ENCODE measurements at places on chromosomes 16 and 17.

DNA sequence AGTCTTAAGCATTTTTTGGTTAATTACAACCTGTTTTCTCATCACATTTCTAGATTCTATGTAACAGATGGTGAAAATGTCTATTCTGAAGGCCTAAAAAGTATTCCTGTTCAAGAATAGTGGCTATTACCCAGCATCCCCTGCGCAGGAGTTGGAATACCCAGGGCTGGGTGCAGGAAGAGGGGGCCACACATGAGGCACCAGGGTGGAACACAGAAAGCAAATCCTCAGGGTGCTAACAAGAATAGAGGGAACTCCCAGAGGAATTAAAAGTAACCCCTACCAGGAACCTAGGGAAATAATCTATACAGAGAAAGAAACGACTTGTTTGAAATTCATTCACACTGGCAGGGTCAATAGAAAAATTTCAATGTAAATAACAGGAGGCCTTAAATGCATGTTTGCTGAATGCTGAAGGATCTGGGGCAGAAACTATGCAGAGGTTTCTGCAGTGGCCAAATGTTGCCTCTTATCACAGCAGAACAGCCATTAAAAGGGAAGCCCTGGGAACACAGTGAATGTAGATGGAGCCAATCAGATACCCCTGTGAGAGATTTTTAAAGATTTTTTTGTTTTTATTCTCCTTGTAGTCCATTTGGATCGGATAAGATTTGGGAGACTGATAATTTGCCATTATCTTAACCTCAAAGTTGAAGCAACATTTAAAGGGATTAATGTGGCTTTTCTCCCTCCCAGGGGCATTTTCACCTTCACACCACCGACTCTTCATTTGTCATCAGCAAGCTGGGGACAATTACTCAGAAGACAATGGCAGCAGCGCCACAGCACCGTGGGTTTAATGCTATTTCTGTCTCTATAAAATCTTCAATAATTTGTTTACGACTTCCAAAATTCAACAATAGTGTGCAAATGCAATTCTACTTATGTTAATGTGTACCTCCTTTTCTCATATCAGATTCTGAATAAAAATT is 196.0 kb upstream of the PSMD7 start:
- DNase-seq, result no peak

GRCh38 chr17:80265205-80266068 is 4.8 kb downstream of the RNF213 start:
- no peak for DNase-seq

- peak; percentile 22 for DNase-seq
Measured at GRCh38 chr16:21600031-21600773, 825 bp downstream of the METTL9 start.

DNA sequence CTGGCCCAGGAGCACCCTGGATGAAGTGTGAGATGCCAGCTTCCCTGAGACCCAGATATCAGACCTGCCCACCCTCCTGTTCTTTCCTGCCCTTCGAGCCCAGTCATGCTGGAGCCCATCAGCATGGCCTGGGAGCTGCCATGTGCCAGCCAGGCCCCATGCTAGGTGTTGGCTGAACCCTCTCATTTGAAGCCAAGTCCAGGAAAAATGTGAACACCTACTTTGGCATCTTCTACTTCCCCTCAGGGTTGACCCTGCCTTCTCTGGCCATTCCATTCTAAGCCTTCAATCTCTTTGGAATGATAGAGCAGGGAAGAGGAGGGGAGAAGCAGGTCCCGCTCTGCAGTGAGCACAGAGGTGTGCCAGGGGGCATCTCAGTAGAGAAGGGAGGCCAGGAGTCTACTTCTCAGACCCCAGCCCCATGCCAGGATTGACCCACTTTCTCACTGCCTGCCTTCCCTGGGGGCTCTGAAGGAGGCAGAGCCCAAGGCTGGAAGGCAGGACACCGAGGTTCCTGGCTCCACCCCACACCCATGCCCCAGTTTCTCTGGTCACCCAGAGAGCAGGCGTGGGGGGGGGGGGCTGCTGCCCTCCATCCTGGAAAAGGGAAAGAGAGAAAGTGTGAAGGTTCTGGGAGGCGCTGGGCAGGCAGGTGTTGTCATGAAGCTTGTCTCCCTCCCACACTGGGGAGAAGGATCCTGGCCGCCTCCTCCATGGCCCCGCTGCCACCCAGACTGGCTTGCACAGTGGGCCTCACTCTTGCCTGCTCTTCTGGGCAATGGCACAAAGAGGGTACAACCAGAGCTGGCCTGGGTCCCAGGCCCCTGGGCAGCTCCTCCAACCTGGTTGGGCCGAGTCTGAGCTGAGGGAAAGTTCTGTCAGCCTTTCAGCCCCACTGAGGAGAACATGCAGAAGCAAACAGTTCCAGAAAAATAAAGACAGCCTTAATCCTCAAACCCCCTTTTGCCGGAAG is 9.3 kb downstream of the HDAC5 start:
- DNase-seq, result no peak

GRCh38 chr17:45782889-45783592 is 1.1 kb upstream of the CRHR1 start:
- no peak for DNase-seq

GRCh38 chr17:72606656-72607055 is 485.8 kb downstream of the SLC39A11 start:
- DNase-seq, result no peak

- no peak for DNase-seq
Measured at GRCh38 chr17:2027528-2028233, 2.3 kb upstream of the DPH1 start.

GRCh38 chr16:87960852-87961251 is 9.6 kb downstream of the BANP start:
- peak; percentile 44 for DNase-seq

GRCh38 chr16:25523183-25523582 is 168.6 kb upstream of the HS3ST4 start:
- no peak for DNase-seq

GRCh38 chr17:61317779-61318178 is 81.9 kb upstream of the TBX2 start:
- no peak for DNase-seq

- no peak for DNase-seq
Measured at GRCh38 chr17:70084476-70084875, 9.5 kb downstream of the KCNJ16 start.

DNA sequence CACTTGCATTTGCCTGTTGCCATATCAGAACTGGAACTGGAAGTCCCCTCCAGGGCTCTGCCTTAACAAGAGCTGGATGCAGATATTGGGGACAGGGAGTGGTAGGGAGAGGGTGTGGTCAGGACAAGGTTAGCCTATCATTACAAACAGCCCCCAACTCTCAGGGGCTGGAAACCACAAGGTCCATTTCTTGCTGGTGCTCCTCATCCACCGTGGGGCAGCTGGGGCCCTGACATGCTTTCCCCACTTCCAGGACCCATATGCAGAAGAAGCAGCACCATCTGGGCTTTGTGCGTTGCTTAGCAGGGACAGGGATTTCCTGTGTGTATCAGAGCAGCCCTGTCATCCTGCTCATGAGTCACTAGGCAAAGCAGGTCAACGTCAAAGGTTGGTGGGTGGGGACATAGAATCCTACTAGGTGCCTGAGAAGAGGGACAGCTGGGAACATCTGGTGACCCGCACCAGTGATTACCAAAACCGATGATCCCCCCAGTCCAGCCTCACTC is 26.9 kb downstream of the RGS9 start:
- DNase-seq, result no peak

DNA sequence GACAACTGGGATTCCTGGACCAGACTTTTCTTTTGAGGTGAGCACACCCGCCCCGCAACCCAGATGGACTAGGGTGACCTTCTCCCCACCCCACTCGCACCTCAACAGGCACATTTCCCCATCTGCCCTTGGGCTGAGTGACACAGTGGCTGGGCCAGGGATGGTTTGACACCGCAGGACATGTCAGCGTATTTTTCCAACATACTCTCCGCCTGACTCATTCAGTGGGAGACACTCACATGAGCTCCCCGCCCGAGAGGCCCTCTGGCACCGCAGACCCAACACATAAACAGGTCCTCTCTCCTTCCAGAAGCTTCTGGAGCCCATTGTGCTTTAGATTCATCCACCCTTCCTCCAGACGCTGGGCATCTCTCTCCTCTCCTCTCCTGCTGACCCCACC is 69.4 kb downstream of the ZDHHC7 start:
- DNase-seq, result peak; percentile 67

DNA sequence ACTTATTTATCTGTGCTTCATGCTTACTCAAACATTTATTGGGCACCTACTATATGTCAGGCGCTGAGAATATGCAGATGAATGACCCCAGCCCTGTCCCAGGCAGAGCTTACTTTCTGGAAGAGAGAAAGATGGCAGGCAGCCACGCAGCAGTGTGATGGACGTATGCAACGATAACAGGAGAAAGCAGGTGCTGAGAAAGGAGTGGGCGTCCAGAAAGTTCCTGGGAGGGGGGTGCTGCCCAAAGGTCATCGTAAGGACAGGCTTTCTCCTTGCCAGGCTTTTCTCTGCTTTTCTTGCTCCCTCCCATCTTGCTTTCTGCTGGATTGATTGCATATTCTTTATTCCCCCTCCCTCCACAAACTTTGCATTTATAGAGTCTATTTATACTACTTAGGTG is 124.5 kb downstream of the GAS7 start:
- no peak for DNase-seq

- DNase-seq, result no peak
Measured at GRCh38 chr16:77588389-77588788, 133.9 kb upstream of the NUDT7 start.

DNA sequence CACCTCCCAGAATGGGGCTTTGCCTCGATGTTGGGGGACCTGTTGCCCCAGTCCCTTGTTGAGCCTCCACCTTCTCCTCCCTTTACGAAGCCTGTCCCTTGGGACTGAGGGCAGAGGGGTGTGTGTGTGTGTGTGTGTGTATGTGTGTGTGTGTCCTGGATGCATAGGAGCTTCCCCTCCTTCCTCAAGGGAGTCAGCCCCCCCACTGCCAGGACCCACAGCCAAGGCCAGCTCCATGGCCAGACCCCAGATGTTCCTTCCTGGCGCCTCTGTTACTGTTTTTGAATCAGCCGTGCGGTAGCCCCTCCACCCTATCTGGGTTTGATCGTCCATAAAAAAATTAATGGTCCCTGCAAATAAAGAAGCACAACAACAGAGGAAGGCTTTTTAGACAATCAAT is 17.7 kb upstream of the DOK4 start:
- no peak for DNase-seq

DNA sequence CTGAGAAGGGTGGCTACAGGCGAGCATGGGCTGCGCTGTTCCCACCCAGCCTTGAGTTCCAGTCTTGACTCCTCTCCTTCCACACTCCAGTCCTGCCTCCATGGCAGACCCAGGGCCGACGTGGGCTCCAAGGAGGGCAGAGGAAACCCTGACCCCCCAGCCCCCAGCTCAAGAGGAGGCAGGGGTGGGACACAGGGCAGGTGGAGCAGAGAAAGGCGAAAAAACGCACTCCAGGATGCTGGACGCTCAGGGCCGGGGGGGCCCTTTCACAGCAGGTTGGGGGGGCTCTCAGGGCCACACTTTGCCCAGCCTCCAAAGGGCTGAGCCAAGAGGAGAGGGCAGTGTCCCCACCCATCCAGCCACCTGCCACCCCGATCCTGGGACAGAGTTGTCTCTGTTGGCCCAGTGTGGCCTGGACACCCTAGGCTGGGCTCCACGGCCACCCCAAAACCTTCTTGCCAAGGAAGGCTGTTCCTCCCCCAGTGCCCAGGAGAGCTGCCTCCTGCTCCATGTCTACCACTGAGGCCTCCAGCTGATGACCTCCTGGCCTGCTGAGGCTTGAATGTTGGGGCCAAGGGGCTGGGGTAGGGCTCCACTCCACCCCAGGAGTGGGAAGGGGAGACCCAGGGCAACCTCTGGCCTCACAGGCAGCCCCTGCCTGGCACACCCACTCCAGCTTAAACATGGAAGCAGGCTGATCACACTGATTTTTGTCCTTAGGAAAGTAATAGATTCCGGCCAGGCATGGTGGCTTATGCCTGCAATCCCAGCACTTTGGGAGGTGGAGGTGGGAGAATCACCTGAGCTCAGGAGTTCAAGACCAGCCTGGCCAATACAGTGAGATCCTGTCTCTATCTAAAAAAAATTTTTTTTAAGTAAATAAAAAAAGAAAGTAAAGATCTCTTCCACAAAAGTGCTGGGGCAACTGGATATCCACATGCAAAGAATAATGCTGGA is 7.4 kb upstream of the CCDC57 start:
- no peak for DNase-seq

DNA sequence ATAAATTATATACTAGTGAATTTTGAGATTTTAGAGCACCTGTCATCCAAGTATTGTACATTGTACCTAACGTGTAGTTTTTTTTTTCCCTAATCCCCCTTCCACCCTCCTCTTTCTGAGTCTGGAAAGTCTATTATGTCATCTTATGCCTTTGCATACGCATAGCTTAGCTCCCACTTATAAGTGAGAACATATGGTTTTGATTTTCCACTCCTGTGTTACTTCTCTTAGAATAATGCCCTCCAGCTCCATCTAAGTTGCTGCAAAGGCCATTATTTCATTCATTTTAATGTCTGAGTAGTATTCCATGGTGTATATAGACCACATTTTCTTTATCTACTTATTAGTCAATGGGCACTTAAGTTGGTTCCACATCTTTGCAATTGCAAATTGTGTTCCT is 177.0 kb upstream of the C16orf82 start:
- no peak for DNase-seq

DNA sequence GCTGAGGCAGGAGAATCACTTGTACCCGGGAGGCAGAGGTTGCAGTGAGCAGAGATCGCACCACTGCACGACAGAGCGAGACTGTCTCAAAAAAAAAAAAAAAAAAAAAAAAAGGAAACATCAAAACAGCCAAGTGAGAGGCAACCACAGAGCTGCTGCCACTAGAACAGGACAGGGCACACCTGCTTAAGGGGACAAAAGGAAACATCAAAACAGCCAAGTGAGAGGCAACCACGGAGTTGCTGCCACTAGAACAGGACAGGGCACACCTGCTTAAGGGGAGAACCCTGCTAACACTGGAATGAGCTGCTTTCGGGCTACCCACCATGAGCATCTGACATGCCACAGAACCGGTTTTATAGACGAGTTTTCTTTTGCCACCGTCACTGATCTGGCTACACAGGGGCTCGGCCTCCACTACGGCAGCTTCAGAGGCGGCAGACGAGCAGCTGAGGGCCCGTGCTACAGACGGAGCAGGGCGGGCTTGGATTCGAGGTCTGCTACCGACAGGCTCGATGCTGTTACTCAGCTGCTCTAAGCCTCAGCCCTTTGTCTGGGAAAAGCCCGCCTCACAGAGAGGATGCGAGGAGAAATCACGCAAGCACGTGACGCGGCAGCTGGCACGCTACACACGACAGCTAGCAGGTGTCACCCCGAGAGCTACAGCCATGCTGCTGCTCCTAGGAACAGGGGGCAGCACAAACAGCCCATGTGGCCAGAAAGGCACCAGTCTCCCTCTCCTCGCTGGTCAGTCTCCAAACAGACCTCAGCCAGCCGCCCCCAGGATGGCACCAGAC is 2.0 kb downstream of the P4HB start:
- no peak for DNase-seq

GRCh38 chr17:56326001-56326359 is 172.7 kb downstream of the ANKFN1 start:
- DNase-seq, result no peak

DNA sequence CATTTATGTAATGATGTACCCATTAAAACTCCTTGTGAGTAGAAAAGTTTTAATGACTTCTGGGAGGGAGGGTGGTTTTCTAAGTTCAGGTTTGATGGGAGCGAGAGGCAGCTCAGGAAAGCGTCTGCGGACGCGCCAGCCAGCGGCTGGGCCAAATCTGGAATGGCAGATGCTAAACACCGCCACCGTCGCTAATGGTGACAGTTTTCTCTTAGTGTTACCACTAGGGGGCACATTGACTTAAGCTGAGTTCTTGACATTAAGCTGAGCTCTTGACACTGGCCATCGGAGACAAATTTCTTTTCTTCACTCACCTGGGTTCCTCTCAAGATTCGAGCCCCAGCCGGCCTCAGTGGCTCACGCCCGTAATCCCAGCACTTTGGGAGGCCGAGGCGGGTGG is 6.7 kb downstream of the TRPV1 start:
- DNase-seq, result peak; percentile 9

GRCh38 chr16:69194488-69194887 is 7.5 kb downstream of the SNTB2 start:
- no peak for DNase-seq
